Astrocyte (in vitro differentiated cells and primary cell): ENCODE measurements at places on chromosomes 6 and 20. TPM values are rescaled to one million over a fixed set of nuclear protein-coding genes. Genes with fewer than 3 reads are reported as not detected.
A peak's percentile ranks its signal among the peaks of the same experiment; 100 is the strongest.

- H3K4me3 ChIP-seq = no peak overlapping the region
- no peak for DNase-seq
- H3K36me3 ChIP-seq = no peaks in the 10 kb centered on the region
- H3K27me3 ChIP-seq = no peaks in the 10 kb centered on the region
- H3K27ac ChIP-seq = no peak overlapping the region
These were observed 10.3 kb downstream of the BPIFA1 start for GRCh38 chr20:33246077-33246476.

DNA sequence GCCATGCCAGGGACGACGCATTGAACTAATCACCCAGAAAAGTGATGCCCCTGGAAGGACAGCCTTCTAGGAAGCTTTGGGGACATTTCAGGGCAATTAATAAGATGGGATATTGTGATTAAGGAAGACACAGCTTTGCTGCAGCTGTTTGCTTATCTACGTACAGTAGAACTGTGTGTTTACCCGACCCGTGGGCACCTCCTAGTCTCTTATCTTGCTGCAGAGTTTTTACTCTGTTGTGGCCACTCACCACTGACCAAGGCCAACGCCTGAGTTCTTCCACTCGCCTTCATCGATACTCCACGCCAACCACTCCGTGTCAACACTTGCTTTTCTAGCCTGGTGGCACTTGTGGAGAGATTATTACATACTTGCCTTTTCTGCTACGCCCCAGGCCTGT is 105.9 kb upstream of the MLN start:
- H3K4me1 ChIP-seq = no peaks in the 10 kb centered on the region
- DNase-seq = no peak
- H3K27me3 ChIP-seq = peaks cover 13% of the 10 kb centered on the region
- H3K4me3 ChIP-seq = no peak overlapping the region
- no peaks in the 10 kb centered on the region for H3K36me3 ChIP-seq

The SPATA2 gene
- total RNA-seq = 7.2 and 7.3 TPM in 2 replicates

The PACSIN1 gene
- total RNA-seq = 0.32 and 0.46 TPM in 2 replicates

GRCh38 chr20:51529758-51530157 is 12.8 kb downstream of the NFATC2 start:
- peaks cover 37% of the 10 kb centered on the region for H3K4me1 ChIP-seq
- H3K4me3 ChIP-seq = no peak overlapping the region
- H3K27ac ChIP-seq = no peak overlapping the region
- DNase-seq = no peak

GRCh38 chr6:44278774-44279697 is 8.8 kb downstream of the TMEM151B start:
- H3K27ac ChIP-seq = no peak overlapping the region
- no peaks in the 10 kb centered on the region for H3K36me3 ChIP-seq
- no peaks in the 10 kb centered on the region for H3K4me1 ChIP-seq
- peaks cover 20% of the 10 kb centered on the region for H3K27me3 ChIP-seq

DNA sequence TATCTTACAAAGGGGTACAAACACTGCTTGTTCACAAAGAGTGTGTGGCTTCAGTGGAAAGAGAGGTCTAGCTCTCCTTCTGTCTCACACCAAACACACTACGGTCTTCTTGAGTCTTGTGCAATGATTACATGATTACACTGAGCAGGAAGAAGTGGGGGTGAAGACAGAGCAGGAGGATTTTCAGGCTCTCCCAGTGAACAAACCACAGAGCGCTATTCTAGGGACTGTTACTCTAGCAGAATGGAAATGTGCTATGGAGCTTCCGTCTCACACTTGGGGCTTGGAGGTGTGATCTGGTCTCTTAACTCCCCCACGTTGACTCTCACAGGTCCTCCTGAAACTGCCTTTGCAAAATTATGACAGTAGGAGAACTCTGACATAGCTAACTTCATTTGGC is 203.4 kb downstream of the MYLK4 start:
- H3K27ac ChIP-seq = no peak overlapping the region
- no peak overlapping the region for H3K4me3 ChIP-seq
- peaks cover 4% of the 10 kb centered on the region for H3K4me1 ChIP-seq

GRCh38 chr6:158593670-158594069 is 33.8 kb downstream of the TMEM181 start:
- DNase-seq = no peak
- no peaks in the 10 kb centered on the region for H3K27me3 ChIP-seq
- H3K4me3 ChIP-seq = no peak overlapping the region
- no peaks in the 10 kb centered on the region for H3K4me1 ChIP-seq
- H3K27ac ChIP-seq = no peak overlapping the region

- no peaks in the 10 kb centered on the region for H3K36me3 ChIP-seq
- H3K27me3 ChIP-seq = peaks cover 4% of the 10 kb centered on the region
- H3K27ac ChIP-seq = no peak overlapping the region
- peak; percentile 12 for DNase-seq
- H3K4me3 ChIP-seq = no peak overlapping the region
- peaks cover 19% of the 10 kb centered on the region for H3K4me1 ChIP-seq
These were observed 288.9 kb downstream of the PREX1 start for GRCh38 chr20:48538856-48539255.

GRCh38 chr6:166379800-166380199 is 2.9 kb downstream of the MPC1 start:
- no peaks in the 10 kb centered on the region for H3K36me3 ChIP-seq
- H3K4me1 ChIP-seq = no peaks in the 10 kb centered on the region
- H3K27me3 ChIP-seq = no peaks in the 10 kb centered on the region
- no peak overlapping the region for H3K27ac ChIP-seq
- no peak for DNase-seq
